ENCODE measurements at places on chromosomes 3 and 15. TPM values are rescaled to one million over a fixed set of nuclear protein-coding genes. Genes with fewer than 3 reads are reported as not detected.

C3orf85 gene
- not detected for total RNA-seq

FSTL1 gene
- 921 TPM for total RNA-seq

CYP19A1 gene
- 0.12 TPM for total RNA-seq

GNAT1 gene
- total RNA-seq = not detected

SLC38A3 gene
- total RNA-seq = not detected

ITPKA gene
- 18.1 TPM for total RNA-seq

HRH1 gene
- 11.4 TPM for total RNA-seq

LIPC gene
- 0.37 TPM for total RNA-seq

Measured in uterine smooth muscle cell (primary cell).